ENCODE measurements at places on chromosomes 6 and 20.

DNA sequence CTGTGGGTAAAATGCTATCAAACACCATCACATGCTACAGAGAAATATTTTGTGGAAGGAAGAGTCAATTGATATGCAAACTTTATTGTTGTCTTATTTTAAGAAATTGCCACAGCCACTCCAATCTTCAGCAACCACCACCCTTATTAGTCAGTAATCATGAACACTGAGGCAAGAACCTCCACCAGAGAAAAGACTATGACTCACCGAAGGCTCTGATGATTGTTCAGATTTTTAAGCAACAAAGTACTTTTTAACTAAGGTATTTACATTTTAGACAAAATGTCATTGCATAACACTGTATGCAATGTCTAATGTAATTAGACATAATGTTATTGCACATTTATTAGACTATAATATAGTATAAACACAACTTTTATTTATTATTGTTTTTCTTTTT is 26.2 kb upstream of the MMP24 start:
- no peak for DNase-seq

GRCh38 chr6:51996296-51996947 is 91.0 kb downstream of the PKHD1 start:
- DNase-seq = no peak

DNA sequence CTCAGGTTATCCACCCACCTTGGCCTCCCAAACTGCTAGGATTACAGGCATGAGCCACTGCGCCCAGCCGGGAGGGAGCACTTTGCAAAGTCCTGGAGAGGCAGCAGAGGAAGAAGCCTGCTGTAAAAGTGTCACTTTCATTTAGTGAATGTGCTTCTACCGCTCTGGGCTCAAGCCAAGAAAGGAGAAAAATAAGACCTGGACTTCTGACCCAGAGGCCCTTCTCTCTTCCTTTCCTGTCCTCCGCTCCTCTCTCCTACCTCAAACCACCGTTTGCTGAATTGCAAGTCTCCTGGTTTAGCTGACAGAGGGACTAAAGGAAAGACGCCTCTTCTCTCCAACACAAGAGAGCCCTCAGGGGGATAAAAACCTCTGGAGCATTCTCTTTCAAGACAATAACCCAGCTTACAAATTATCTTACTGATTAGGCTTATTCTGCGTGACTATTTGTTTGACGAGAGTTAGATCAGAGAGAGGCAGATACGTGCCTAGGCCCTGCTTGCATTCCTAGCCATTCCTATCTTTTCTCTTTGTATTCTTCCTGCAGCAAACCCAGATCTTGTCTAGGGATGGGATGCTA is 84.2 kb upstream of the SLC22A23 start:
- DNase-seq = no peak

- no peak for DNase-seq
These were observed 75.9 kb downstream of the EDN3 start for GRCh38 chr20:59376109-59376841.

GRCh38 chr6:160358225-160359119 is 10.3 kb downstream of the SLC22A3 start:
- no peak for DNase-seq

All from activated CD8-positive, alpha-beta memory T cell treated with anti-CD3 and anti-CD28 coated beads for 1 hour (primary cell).